ENCODE measurements at places on chromosomes 4 and X.

- no peak for DNase-seq
These were observed 800.5 kb upstream of the DIAPH2 start for GRCh38 chrX:95884186-95884585.

- no peak for DNase-seq
These were observed 587.5 kb upstream of the MAGEB2 start for GRCh38 chrX:29627833-29628232.

DNA sequence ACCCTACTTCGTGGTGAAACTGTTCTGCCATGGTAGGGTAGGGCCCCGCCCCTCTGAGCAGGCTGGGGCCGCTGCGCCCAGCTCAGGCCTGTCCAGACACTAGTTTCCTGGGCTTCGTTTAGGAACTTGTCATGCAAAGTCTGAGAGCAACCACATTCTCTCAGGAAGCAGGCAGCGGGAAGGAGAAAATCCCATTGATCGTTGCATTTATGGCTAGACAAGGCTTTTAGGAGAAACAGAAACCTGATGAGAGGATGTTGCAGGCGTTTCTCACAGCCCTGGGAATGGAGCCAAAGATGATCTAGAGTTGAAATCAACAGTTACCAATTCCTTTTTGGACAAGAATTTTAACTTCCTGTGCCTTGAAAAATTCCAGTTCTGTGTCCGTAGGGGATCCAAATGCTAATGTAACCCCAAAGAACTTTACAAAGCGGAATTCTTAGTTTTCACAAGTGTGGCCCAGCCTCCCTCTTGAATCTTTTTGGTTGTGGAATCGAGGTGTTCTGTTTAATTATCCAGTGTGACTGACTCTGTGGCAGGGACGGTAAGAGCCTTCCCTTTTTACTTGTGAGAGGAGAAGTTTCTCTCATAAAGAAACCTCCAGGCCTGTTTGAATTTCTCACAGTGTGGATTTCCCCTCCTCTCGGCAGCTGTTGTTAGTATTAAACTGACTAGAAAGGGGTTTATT lies 4.5 kb upstream of the CXCL9 start:
- DNase-seq, result no peak

DNA sequence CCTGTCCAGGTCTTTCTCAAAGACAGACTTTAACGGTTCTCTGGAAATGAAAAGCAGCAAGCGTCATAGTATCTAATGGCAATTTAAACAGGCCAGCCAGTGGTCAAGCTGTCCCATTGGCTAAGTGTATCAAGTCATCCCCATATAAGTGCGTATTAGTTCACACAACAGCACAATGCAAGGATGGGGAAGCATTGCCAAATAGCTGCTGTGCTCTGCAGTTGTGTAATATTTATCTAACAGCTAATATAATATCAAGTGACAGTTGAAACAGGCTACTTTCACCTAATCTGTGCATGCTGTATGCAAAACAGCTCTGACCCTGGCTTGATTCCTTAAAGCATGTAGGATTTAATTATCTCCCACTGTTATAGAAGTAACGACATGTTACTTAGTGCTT lies 134.8 kb upstream of the PPARGC1A start:
- DNase-seq, result no peak

GRCh38 chr4:86934147-86934770 lies 552 bp upstream of the AFF1 start:
- no peak for DNase-seq

DNA sequence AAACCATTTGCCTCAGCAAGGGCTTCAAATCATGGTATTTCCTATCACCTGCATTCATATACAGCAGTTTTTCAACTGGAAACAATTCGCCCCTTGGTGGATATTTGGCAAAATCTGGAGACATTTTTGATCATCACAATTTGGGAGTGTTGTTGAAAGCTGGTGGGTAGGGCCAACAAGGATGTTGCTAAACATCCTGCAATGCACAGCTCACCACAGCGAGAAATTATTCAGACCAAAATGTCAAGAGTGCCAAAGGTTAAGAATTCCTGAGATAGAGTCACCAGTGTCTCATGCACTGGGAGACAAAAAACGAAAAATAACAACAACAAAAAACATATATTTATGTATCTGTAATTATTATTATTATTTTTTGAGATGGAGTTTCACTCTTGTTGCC lies 435.2 kb upstream of the CTSO start:
- no peak for DNase-seq

DNA sequence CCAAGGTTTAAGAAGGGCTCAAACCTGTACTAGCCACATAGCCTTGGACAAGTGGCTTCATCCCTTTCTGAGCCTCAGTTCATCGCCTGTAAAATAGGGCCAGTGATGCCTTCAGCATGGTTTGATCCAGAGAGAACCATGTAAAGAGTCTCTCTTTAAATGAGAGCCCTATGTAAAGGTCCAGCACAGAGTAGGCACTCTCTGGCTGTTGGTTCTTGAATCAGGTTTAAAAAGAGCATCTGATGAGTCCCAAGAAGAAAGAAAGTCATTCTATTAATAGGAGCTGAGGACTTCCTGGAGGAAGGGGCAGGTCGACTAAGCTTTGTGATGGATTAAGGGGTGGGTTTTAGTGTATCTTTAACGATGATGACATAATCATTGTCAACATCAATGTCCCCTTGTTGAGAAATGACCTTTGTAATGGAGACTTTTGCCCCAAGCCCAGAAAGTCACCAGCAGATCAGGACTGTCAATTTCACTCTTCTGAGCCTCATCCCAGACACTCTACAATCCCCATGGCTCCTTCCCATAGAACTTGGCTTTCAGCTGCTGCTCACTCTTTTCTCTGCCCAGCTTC lies 4.0 kb upstream of the SLC2A9 start:
- no peak for DNase-seq

GRCh38 chrX:44765556-44765955 lies 78.3 kb upstream of the DUSP21 start:
- no peak for DNase-seq

- no peak for DNase-seq
These were observed 18.4 kb downstream of the XIAP start for GRCh38 chrX:123878252-123878721.

DNA sequence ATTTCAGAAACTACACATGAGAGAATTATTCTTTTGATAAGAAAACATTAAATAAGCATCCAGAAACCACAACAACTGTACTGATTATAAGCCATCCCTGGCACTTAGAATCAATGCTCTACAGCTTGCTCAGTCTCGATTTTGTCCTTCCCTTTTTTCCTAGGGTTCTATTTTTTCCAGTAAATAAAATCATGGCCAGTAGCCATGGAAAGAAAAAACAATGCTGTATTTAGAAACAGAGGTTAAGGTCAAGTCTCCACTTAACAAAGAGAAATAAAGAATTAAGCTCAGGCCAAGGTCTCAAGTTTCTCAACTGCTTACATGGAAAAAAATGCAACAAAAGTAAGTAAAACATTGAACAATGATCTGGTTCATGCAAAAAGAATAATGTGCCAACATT lies 38.7 kb upstream of the GRID2 start:
- DNase-seq, result no peak

GRCh38 chr4:113760094-113760794 lies 1.3 kb downstream of the CAMK2D start:
- DNase-seq, result peak; percentile 25

GRCh38 chr4:168451331-168451730 lies 29.0 kb downstream of the DDX60L start:
- no peak for DNase-seq

GRCh38 chr4:75924309-75924827 lies 16.4 kb downstream of the NAAA start:
- DNase-seq, result no peak

DNA sequence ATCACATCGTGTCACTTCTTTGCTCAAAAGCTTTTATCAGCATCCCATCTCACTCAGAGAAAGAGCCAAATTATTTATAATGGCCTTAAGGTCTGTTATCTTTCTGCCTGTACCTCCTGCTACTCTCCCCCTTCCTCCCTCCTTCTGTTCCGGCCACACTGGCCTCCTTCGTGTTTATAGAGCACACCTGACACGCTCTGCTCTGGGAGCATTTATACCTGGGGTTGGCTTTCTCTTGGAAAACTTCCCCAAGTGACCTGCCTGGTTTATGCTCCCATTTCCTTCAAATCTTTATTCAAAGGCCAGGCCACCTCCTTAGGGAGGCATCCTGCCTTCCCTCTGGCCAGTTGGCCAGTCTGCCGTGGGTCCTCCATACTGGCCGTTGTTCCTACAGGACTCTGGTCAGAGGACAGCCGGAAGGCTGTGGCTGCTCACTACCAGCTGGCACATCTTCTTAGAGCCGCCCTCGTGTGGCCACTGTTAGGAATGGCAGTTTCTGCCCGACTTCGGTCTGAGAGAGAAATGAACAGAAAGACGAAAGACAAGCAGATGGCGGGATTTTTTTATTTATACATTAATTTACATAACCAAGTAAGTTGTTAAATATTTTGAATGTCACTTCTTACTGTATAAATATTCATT lies 80.2 kb upstream of the CBLL2 start:
- peak; percentile 63 for DNase-seq

DNA sequence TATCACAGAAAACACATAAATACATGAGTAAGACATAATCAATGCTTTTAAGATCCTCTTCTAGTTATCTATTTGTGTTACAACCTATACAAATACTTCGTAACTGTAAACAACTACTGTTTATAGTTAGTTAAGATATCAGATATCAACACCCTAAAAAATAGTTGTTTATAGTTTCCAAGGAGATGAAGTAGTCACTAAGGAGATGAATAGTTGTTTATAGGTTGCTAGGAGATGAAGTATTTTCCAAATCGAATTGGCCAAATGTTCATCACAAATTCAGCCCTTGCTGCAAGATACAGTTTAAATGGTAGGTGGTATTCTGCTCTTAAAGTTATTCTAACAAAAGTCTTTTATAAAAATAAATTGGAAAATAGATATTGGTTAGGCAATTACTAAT lies 618.2 kb upstream of the PCDH10 start:
- DNase-seq, result no peak

DNA sequence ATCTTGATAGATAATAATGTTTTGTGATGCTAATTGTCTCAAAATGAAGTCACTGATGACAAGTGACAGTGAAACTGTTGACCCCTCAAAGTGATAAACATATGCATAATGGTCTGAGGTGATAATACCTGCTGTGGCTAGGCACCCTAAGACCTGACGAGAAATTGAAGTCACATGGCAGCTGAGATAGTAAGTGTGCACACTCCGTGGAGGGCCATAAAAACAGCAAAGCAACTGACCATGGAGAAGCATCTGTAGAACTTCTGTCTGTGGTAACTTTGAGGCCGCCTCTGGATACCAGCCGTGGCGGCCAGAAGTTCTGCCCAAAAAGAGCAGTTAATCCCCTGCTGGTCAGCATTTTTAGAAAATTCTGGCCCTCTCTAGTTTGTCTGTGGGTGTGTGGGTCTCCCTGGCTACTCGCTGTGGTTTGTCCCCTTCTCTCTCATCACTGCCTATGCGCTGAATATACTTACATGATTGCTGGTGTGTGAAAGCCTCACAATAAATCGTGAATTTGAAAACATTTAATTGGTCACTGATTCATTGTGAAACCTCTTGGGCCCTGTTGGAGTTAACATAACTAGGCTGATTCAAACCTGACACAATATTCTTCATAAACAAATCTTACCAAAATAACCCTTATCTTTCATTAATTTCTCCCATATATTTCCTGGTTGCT lies 50.6 kb downstream of the CCDC149 start:
- DNase-seq, result no peak

- no peak for DNase-seq
These were observed 41.6 kb downstream of the UNC5C start for GRCh38 chr4:95507147-95507546.

DNA sequence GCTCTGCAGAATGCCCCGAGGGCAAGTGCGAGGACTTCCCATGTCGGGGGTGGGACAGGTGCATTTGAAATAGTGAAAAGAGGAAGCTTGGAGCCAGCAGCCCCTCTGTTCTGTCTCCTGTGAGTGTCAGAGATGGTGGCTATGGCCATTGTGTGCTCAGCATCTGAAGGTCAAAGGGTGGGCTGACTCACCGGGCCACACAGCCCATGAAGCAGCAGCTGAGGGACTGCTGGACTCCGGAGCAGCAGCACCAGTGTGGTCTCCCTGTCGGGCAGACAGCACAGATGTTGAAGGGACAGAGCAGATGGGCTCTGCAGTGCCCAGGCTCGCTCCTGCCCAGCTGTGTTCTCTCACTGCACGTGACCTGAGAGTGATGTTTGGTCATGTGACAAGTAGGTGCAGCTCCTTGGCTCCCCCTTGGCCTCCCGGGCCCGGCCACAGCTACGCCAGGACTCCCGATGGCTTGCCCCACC lies 53.5 kb downstream of the TBC1D14 start:
- no peak for DNase-seq

DNA sequence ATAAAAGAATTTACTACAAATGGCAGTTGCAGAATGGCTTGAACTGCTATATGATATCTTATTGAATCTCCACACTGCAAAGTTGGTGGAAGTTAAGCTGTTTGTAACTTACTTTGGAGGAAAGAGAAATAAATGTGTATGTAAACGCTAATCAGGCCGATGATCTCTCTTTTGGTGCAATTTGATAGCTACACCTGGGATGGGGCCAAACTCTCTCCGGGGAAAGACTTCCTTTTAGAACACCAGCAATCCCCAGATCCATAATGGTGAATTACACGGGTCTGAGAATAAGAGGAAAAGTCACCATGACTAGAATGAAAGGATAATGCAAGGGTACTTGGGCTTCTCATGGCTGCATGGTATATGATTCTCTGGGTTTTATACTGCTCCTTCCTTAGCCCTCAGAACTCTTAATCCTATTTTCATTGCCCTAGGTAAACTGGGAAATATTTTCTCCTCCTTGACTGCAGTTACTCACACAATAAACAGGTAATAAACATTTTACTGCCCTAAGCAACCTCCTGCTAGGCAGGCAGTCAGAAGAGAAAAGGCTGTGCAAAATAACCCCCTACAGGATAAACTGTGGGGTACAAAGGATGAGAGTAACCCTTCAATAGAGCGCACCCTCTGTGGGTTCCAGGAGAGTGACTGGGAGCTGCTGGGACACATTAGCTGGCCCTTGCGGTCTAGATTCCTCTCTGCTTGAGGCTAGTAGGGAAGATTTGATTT lies 109.3 kb downstream of the MGST2 start:
- no peak for DNase-seq

GRCh38 chr4:136687118-136687517 lies 845.2 kb downstream of the PCDH18 start:
- DNase-seq, result peak; percentile 19

DNA sequence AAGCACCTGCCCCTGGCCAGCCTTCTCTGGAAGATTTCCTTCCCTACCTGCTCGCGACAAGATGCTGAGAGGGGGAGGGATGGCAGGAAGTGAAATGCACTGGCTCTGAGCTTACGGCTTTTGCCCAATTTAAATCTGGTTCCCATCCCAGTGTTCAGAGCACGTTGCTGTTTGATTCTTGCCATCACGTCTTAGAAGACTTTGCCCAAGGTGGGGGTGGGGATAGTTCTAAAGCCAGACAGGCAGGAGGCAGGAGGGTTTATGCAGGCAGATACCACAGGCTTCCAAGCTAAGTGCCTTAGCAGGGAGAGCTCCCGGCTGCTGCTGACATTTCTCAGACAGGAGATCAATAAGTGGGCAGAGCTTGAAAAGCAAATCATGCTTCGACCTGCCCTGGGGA lies 393.9 kb downstream of the MID1IP1 start:
- DNase-seq, result no peak

GRCh38 chrX:153307276-153308178 lies 14.0 kb downstream of the PNMA6F start:
- no peak for DNase-seq

All from BE2C (cell line).